ENCODE measurements at places on chromosomes 1 and 21. TPM values are rescaled to one million over a fixed set of nuclear protein-coding genes. Genes with fewer than 3 reads are reported as not detected.

GRCh38 chr1:237482777-237483176, 407.9 kb downstream of the ZP4 start:
- no peak for DNase-seq

GRCh38 chr1:113243529-113243928, 146.8 kb upstream of the MAGI3 start:
- DNase-seq, result no peak

DNA sequence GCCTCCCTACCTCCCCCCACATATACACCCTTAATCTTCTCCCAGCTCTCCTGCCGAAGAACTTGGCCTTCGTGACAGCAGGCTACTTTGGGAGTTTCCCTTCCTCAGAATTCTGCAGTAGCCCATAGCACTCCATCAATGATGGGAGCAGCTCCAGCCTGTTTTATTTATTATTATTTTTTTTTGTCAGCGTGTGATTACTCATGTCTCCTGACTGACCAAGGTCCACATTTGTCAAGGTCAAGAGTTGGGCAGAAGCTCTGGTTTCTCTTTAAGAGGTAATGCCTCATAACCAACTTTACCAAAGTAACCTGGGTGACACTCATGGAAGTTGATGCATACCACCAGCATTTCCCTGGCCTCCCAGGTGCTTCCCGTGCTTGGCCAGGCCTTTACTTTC, 125.4 kb downstream of the ZZZ3 start:
- no peak for DNase-seq

FCAMR gene
- 7.7 TPM for polyA plus RNA-seq
